ENCODE measurements at places on chromosomes 4 and X. TPM values are rescaled to one million over a fixed set of nuclear protein-coding genes. Genes with fewer than 3 reads are reported as not detected.

The ERVMER34-1 gene
- total RNA-seq, result 0.13 TPM

The EXOC1L gene
- total RNA-seq, result not detected

The FAT4 gene
- total RNA-seq, result 9.7 TPM

The GABRG1 gene
- total RNA-seq, result not detected

The EBP gene
- total RNA-seq, result 30.2 TPM

The STPG2 gene
- not detected for total RNA-seq

The TMPRSS11D gene
- total RNA-seq, result not detected

GRCh38 chr4:77158487-77158861, 1.5 kb downstream of the CCNG2 start:
- no peak for DNase-seq

GRCh38 chr4:13703096-13703495, 75.6 kb upstream of the BOD1L1 start:
- no peak for DNase-seq

DNA sequence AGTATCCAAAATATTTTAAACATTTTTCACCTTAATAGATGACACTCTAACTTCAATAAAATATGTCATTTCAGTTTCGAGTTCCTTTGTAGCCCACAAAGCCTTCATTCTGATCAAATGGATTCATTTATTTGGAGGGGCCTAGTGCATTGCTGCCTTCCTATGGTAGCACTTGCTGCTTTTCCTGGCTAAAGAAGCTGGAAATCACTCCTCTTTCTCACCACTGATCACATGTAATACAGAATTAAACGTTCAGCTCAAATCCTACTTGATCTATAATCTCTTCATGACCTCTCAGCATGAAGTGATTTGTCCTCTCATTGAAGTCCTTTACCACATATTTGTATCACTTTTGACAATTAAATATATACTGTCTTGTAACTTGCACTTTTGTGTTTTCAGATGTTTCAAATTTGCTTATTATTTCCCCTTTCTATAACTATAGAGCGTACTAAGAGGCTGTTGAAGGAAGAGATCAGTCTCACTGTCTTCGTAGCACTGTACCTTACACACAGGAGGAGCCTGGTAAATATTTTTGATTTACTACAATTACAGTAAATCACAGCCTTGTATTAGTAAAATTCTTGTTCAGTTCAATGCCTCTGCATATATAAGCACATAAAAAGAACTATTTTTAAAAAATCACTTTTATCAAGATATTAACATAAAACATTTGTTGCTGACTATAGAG, 555 bp downstream of the CFI start:
- DNase-seq, result no peak

DNA sequence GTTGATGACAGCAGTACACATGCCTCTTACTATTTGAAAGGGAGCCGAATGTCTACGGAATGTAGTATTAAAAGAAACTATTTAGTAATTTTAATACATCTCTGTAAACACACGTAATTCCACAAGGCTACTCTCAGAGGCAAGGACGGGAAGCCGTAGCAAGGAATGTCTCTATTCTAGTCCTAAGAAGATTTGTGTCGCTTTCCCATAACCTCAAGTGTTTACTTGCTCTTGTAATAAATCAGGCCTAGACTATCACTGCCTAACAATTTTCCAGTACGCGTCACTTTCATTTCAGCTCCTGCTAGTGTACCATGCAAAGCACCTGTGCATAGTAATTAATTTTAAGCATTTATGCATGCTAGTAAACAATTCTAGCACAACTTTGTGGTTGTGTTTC, 86.7 kb downstream of the OR13H1 start:
- no peak for DNase-seq

GRCh38 chrX:119990556-119991004, 47.0 kb upstream of the NKAP start:
- no peak for DNase-seq

DNA sequence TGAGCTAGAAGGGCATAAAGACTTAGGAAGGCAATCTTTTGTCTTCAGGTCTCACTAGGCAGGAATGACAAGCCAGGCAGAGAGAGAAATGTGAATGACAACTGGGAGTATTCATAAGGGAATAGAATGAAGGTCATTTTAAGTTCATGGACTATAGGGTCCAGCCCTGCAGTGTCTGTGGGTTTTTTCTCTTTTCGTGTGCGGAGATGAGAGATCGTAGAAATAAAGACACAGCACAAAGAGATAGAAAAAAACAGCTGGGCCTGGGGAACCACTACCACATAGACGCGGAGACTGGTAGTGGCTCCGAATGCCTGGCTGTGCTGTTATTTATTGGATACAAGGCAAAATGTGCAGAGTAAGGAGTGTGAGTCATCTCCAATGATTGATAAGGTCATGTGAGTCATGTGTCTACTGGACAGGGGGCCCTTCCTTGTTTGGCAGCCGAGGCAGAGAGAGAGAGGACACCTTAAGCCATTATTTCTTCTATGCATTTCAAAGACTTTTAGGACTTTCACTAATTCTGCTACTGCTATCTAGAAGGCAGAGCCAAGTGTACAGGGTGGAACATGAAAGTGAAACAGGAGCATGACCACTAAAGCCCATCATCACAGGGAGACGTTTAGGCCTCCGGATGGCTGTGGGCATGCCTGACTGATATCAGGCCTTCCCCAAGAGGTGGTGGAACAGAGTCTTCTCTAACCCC, 921.8 kb upstream of the PCDH10 start:
- DNase-seq, result no peak

- DNase-seq, result no peak
These were observed 27.2 kb upstream of the FMR1NB start for GRCh38 chrX:147953976-147954375.

DNA sequence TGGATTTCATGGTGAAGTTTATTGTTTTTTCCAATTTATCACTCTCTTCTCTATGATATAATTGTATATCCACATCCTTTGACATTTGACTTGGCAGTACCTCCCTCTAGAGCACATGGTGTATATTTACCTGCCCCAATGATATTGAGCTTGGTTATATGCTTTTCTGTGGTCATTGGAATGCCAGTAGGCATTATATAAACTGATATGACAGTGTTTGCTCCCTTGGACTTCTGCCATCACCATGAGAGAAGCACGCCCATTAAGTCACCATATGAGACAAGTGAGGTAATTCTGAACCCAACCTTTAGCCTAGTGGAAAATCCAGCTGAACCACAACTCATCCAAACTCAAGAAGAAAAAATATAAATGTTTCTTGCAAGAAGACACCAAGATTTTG, 2761.5 kb downstream of the ARAP2 start:
- no peak for DNase-seq

DNA sequence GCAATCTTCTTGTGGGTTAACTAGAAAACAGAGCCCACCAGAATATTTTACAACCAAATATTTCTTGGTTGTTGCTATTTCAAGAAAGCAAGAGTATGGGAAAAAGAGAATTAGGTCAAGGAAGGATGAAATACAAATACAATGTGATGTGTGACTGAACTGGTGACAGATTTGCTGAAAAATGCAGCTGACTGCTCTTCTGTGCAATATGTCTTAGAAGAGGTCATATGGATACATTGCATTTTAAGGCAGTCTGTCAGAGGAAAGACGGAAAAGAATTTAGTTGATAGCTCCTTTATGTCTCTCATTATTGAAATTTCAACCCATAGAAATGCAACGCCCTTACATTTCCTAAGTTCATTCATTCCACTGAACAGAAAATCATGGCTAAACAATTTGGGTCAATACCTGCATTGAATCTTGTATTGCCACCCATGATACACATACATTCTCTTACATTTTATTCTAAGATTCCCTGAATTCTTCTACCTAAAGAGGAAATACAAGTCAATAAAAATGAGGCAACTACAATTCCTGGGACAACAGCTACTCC, 423.1 kb downstream of the ADAM29 start:
- DNase-seq, result no peak

DNA sequence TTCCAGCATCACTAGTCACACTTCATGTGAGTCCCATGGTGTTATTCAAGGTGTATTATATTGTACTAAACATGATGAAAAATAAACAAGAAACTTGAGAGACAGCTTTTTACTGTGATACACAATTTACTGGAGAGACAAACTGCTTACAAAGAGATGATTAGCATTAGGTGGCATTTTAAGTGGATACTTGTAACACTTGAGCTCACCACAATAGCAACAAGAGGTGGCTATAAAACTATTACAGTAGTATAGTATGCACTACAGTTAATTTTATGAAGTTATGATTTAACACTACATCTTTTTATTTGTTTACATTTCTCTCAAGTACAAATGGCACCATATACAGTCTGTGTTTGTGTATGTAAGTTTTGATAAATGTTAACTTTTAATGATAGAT, 246.6 kb downstream of the PARM1 start:
- no peak for DNase-seq

GRCh38 chrX:136156560-136157117, 9.3 kb downstream of the FHL1 start:
- DNase-seq, result no peak

- DNase-seq, result no peak
These were observed 56.8 kb downstream of the LGI2 start for GRCh38 chr4:24973747-24974601.

DNA sequence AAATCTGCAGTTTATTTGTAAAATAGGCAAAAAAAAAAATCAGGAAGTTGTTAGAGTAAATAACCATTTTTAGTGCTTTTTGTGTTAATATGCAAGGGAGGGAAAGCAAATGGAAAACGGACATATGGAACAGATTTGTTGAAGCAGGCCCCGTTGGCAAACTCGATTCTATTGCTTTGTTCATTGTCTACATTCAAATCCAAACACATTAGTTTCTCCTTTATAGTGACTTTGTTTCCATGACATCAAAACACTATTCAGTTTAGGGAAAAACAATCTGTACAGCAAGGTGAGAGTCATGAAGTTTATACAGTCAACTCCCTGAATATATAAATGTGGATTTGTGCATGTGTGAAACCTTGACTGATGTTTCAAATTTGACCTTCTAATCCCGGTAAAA, 142.2 kb downstream of the FAM47A start:
- no peak for DNase-seq

DNA sequence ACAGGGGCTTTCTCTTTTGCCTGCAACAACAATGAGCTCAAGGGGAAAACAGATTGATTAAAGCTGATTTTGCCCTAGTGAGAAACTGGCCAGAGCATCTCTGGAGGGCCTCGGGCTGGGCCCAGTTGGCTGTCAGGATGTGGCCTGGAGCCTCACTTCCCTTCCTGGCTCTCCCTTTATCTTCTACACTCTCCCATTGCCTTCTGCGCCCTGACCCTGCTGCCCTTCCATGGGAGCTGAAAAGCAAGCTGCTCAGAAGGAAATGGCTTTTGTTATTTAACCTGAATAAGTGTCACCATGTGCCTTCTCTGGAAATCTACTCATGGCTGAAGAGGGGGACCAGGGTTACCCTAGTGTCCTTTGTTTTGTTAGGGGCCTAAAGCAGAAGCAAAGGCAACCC, 43.8 kb downstream of the NHSL2 start:
- DNase-seq, result no peak

GRCh38 chr4:76897536-76898384, at the start of gene SOWAHB:
Gene SOWAHB (minus strand): TSS chr4:76898144. CDS start chr4:76897849, 295 bp downstream.
- DNase-seq, result no peak

DNA sequence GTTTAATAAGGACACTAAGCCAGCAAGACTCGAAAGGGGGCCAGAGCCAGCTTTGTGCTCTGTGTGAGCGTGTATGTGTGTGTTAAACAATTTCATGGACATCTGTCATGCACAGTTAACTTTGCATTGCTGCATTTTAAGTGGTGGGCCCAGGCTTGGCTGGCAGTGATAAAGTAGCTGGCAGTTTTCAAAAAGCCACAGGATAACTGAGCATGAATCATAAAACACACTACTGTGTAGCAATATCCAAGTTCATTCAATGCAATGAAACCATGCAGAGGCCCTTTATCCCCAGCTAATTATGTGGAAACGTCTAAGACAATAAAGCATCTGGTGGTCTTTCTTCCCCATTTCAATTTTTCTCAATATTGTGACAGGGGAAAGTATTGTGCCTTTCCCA, 132.9 kb downstream of the NKX6-1 start:
- DNase-seq, result no peak

DNA sequence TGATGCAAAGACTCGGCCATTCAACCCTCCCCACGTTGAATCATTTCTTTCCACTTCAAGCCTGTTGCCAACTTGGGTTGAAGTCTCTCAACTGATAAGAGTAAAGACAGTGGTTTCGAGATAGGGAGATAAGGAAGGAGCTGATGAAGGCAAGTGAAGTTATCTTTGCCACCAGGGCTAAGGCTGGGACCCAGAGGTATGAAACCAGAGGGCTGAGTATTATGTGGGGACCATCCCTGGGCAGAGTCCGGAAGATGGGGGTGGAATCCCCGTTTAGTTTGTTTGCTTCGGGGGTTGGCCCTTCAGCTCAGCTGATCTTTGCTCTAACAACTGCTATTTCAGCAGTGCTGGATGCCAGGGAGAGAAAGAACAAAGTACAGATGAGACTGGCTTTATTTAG, 2.3 kb upstream of the XPNPEP2 start:
- DNase-seq, result no peak

DNA sequence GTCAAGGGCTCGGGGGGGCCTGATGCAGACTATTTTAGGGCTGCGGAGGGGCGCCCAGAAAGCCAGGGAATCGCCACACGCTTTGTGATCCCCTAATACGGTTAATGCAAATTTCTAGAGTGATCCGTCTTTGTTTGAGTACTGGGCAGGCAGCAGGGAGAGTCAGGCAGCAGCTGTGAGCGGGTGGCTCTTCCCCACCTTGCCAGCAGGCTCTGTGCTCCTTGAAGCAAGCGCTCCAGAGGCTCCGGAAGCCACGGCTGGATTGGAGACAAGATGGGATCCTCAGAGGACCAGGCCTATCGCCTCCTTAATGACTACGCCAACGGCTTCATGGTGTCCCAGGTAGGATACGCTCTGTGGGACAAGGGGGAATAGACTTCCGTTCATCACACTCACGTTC, at the start of gene ASMT:
Gene ASMT (plus strand): TSS at position 133 of the 400 bp plus-strand sequence. CDS start 141 bp downstream, at position 274.
- DNase-seq, result no peak

DNA sequence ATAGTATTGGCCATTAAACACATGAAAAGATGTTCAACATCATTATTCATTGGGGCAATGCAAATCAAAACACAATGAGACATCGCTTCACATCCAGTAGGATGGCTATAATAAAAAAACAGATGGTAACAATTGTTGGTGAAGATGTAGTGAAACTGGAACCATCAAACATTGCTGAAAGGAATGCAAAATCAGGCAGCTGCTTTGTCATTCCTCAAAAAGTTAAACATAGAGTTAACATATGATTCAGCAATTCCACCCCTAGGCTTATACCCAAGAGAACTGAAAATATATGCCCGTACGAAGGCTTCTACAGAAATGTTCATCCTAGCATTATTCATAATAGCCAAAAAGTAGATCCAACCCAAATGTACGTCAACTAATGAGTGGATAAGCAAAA, 144.0 kb upstream of the NAP1L5 start:
- DNase-seq, result peak; percentile 46

- no peak for DNase-seq
These were observed 620.8 kb upstream of the ADGRL3 start for GRCh38 chr4:60579335-60579734.

- no peak for DNase-seq
These were observed 238.6 kb downstream of the DCTD start for GRCh38 chr4:182678590-182678989.

- DNase-seq, result no peak
These were observed 40.3 kb downstream of the EFNB1 start for GRCh38 chrX:68868902-68869800.

GRCh38 chr4:120281581-120281980, 214.9 kb upstream of the MAD2L1 start:
- DNase-seq, result no peak

- no peak for DNase-seq
These were observed 1.2 kb downstream of the TMEM255A start for GRCh38 chrX:120309873-120310705.

- no peak for DNase-seq
These were observed 85.4 kb downstream of the DCHS2 start for GRCh38 chr4:154406018-154406795.

GRCh38 chrX:97000682-97001368, 117.1 kb downstream of the RPA4 start:
- no peak for DNase-seq

Measured in myocyte (in vitro differentiated cells).